ENCODE measurements at places on chromosomes 4 and X. TPM values are rescaled to one million over a fixed set of nuclear protein-coding genes. Genes with fewer than 3 reads are reported as not detected.

The NPNT gene
- 104 TPM for polyA plus RNA-seq

The DNAAF6 gene
- polyA plus RNA-seq, result 0.56 TPM

The PLS3 gene
- polyA plus RNA-seq, result 246 TPM

The HELT gene
- not detected for polyA plus RNA-seq

The DIAPH2 gene
- polyA plus RNA-seq, result 14.6 TPM

The ADGRL3 gene
- 17.5 TPM for polyA plus RNA-seq

GRCh38 chr4:99572527-99573240 lies 1.9 kb upstream of the MTTP start:
- no peak for DNase-seq

DNA sequence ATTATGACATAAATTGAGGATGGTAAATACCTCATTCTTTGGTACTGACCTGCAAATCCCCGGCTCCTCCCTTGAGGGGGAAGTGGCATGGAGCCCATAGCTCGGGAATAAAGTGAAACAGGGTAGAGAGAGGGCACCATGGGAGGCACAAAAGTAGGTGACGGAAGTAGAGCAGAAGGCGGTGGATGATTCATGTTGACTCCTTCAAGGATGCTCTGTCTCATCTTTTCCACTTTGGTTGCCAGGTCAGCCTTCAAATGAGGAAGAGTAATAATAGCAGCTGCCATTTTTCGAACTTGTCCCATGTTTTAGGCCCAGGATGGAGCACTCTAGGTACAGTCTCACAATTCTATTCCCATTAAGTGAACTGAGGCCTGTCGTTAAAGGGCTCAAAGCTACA lies 41.4 kb upstream of the PHF8 start:
- no peak for DNase-seq

- no peak for DNase-seq
Measured at GRCh38 chr4:120718979-120719566, 203.5 kb downstream of the PRDM5 start.

- peak; percentile 50 for DNase-seq
Measured at GRCh38 chr4:3707423-3708102, 58.6 kb upstream of the ADRA2C start.

GRCh38 chr4:78296261-78296660 lies 239.1 kb downstream of the FRAS1 start:
- DNase-seq, result no peak

DNA sequence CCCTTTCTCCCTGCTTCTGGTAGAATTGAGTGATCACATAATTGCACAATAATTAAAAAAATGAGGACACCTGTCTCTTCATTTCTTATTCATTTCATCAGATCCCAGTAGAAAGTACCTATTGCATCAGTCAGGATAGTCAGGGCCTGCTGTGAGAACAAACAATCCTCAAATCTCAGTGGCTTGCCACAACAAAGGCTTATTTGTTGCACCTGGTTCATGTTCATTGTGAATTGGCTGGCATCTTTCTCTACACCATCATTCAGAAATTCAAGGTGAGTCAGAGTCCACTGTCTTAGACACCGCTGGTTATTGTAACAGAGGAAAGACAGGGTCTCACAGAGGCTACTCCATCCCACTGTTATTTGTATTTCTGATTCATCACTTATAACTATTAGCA lies 409.8 kb downstream of the STIM2 start:
- no peak for DNase-seq

- DNase-seq, result no peak
Measured at GRCh38 chrX:49247346-49247745, 12.1 kb downstream of the CCDC22 start.

DNA sequence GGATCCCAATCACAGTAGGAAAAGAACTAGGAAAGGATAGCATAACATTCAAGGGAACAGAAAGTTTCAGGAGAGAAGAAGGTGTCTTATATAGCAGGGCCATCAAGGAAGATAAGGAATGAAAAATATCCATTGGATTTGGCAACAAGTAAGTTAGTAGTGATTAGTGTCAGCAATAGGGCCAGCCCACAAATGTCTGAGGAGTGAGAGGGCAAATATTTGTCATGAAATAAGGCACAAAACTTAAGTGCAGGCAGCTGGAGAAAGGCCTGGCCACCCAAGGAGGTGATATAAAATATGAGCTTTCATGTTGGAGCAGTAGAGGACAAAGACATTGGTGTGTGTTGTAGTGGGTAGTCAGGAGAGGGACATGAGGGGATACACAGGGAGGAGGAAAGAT lies 132.1 kb downstream of the COL4A6 start:
- no peak for DNase-seq

- no peak for DNase-seq
Measured at GRCh38 chr4:66636349-66636748, 909.0 kb downstream of the CENPC start.

DNA sequence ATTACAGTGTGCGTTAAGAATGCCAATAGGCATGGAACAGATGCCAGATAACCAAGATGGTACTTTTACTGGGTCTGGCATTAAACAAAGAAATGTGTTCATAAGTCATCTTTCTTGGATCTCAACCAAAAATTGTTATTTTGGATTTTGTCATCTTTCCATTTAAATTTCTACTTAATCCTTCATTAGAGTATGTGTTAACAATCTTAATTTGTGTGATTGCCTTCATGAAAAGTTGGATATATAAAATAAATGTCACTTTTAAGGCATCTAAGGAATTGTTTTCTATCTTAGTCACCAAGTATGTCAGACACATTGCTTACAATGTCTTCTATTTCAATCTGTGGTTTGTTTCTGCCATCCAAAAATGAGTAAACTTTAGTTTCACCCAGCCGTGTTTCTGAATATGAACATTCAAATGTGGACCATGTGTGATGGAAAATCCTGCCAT lies 87.5 kb downstream of the PALLD start:
- no peak for DNase-seq

Data from left lung (tissue), 14 donors.